ENCODE measurements at places on chromosomes 11 and 22.

DNA sequence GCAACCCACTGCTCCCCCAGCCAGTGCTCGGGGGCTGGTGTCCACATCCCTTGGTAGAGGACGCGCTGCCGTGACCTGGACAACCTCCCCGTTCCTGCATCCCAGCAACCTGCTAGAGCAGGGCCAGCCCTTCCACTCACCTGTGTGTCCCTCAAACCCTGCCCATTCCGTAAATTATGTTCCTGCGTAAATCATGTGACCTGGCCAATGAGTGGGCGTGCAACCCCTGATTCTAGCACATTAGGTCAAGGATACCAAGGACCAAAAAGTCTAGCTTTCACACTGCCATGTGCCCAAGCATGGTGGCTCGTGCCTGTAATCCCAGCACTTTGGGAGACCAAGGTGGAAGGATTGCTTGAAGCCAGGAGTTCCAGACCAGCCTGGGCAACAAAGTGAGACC, 25.7 kb downstream of the CD5 start:
- no peak for DNase-seq

- no peak for DNase-seq
Observed at GRCh38 chr11:63680834-63681320, 423 bp upstream of the RTN3 start.

- DNase-seq = no peak
Observed at GRCh38 chr11:88533001-88533400, 195.5 kb upstream of the CTSC start.

- DNase-seq = no peak
Observed at GRCh38 chr11:8386134-8386864, 122.6 kb upstream of the LMO1 start.

GRCh38 chr22:17492247-17492646, 71.1 kb upstream of the SLC25A18 start:
- DNase-seq = no peak

GRCh38 chr11:15667127-15667725, 552.5 kb downstream of the INSC start:
- DNase-seq = no peak

DNA sequence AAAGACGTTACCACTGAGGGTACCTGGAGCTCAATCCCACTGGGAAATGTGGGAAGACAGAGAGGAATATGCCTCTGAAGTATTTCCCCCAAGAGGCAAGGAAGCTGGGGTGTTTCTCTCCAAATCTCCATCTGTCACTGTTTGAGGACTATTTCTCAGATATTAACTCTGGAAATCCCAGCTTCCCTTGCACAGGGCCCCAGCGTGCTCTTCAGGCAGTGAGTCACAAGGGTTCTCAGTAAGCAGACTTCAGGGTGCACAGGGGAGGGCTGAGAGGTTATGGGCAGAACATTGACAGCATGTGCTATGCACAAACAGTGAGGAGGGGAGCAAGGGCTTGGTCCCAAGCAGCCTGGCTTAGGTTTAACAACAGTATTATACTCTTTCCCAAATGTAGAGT, 60.9 kb upstream of the EED start:
- no peak for DNase-seq

DNA sequence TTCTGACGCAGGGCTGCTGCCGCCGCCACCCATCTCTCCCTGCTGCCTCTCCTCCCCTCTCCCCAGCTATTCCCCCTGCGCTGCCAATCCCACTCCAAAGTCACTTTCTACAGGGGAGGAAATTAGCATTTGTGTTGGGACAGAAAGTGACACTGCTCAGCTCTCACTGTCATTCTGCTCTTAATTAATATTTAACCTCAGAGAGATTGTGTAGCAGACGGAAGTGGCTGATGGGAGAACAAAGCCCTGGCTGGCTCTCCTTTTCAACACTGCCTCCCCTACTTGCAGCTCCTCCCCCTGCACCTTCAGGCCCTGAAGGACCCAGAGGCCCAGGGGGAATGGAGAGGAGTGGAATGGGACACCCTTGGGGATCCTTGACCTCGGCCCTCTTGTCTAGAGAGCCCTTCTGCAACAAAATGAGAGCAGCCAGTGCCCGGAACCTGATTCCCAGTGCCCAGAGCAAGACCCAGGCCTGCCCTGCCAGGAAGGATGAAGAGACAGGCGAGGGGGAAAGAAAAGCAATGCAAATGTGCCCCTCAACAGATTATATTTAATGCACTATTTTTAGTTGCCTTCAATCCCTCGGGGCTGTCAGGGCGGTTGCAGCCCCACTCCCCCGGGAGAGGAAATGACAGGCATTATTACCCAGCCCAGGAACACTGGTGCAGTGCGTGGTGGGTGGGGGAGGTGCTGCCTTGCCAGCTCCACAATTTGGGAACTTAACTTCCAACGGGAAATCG, 14.6 kb upstream of the NRGN start:
- no peak for DNase-seq

DNA sequence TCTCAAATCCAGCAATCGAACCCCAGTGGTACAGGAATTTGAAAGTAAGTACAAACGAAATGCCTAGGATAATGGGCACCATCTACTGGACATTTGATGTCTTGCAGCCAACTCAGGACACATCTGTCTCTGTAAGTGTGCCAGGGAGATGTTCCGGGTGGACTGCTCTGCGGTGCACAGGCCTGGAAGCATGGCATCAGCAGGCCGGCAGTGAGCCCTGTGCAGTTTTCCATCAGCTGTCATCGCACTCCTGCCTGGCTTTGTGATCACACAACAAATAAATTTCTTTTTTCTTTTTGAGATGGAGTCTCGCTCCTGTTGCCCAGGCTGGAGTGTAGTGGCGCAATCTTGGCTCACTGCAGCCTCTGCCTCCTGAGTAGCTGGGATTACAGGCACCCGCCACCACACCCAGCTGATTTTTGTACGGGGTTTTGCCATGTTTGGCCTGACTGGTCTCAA, 71.0 kb downstream of the JAM3 start:
- DNase-seq = peak; percentile 20

- no peak for DNase-seq
Observed at GRCh38 chr11:120021391-120021953, 116.4 kb downstream of the TRIM29 start.

GRCh38 chr11:59176330-59176729, 4.4 kb downstream of the DTX4 start:
- DNase-seq = no peak

- DNase-seq = no peak
Observed at GRCh38 chr11:59698506-59698905, 15.1 kb downstream of the OR10V1 start.

GRCh38 chr11:43921561-43922294, 20.7 kb upstream of the C11orf96 start:
- no peak for DNase-seq

- DNase-seq = no peak
Observed at GRCh38 chr11:17673951-17674350, 45.4 kb upstream of the MYOD1 start.

- DNase-seq = no peak
Observed at GRCh38 chr11:122107566-122107965, 8.4 kb downstream of the BLID start.

GRCh38 chr22:33427461-33427860, 369.3 kb upstream of the SYN3 start:
- DNase-seq = no peak

- DNase-seq = peak; percentile 69
Observed at GRCh38 chr22:36331912-36332622, 55.7 kb downstream of the MYH9 start.

All from CD8-positive, alpha-beta memory T cell (primary cell).